Inflammatory macrophage treated with lipopolysaccharide for 4 hours (primary cell): ENCODE measurements at places on chromosomes 5 and 9.
A peak's percentile ranks its signal among the peaks of the same experiment; 100 is the strongest.

DNA sequence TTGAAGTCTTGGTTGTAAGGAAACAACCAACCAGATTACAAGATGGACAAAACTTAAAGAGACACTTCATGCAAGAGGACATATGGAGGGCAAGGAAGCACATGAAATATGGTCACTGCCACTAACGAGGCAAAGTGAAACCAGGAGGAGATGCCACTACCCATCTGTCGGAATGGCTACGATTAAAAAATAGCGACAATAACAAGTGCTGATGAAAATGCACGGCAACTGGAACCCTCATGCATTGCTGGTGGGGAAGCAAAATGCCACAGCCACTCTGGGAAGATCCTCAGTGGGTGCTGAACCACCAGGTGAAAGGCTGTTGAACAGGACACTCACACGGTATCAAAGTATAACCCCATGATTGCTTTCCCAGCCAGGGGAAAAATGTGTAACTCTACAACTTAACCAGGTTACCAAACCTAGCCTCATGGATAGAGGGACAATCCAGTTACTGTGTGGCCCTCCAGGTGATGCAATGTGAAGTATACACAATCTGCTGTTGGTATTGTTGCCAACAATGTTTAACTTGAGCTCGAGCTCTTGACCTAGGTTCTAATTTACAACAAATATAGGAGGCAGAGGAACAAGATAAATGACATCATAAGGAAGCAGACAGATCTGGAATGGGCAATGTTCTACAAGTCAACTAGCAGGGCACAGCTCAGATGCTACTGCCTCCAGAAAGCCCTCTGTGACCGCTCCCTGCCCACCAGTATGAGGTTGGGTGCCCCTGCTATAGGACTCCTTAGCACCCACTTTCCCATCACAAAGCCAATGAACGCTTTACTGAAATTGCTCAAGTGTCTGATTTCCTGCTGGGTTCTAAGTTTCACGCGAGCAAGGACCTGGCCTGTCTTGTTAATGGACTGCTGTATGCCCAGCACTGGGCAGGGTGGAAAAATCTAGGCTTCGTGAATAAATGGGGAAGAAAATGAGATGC lies 25.8 kb downstream of the SH3PXD2B start:
- DNase-seq = peak; percentile 51

GRCh38 chr5:59592101-59592500 lies 301.4 kb downstream of the PDE4D start:
- no peak for DNase-seq

DNA sequence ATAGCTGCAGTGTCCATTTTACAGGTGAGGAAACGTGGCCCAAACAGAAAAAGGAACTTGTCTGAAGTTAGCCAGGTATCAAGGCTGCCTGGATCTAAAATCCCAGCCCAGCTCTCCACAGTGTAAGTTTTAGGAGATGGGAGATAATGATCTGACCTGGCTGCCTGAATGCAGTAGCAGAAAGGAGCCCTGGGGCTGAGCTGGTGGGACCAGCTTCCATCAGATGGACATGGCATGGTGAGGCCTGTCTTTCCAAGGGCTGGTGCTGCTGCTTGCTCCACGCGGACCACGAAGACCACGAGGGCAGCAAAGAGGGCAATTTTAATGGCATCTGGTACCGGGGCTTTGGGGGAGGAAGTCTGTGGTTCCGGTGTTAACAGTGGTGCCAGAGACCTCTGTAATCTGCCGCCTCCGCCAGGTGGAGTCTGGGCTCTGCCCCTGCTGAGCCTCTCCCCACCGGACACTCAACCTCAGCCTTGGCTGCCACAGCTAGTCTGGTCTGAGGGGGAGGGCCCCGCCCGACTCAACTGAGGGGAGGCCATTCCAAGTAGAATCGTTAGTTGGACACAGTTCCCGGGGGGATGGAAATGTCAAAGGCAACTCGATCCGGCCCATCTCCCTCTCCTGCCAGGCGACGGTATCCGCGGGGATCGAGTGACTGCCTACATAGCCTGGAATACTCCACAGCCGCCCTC lies 650 bp downstream of the MYORG start:
- DNase-seq = no peak

GRCh38 chr5:72394688-72395087 lies 74.5 kb downstream of the PTCD2 start:
- DNase-seq = peak; percentile 42

- DNase-seq = no peak
Observed at GRCh38 chr9:23005156-23005555, 558.5 kb downstream of the DMRTA1 start.

DNA sequence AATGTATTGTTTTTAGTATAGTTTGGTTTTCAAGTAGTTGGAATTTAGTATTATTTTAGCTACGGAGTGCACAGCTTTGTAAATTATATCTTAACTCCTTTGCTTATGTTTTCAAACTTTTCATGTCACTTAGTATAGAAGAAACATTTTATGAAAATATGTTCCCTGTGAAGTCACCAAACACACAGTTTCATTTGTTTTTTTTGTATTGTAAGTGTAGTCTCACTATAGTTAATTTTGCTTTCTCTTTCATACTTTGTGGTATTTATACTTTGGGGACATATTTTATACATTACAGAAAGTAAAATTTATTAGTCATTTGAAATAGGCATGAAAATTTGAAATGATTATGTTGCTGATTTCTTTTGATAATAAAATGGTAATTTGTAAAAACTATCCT lies 5.0 kb downstream of the CHSY3 start:
- DNase-seq = peak; percentile 18

DNA sequence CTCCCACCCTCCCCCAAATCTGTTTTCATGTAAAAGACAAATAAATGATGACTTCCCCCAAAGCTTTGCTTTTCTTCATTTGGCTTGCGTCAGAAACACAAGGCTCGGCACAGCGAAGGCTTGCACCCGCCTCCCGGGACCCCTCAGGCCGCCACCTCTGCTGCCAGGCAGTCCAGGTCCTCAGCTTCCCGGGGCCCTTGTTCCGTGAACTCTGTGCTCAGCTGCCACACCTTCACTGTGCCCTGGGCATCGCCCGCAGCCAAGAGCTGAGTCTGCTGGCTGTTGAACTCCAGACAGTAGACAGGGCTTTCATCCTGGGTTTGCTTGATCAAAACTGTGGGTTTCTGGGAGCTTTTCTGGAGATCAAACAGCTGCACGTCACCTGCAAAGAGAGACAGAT lies 23.0 kb downstream of the DYNC2I2 start:
- DNase-seq = no peak

DNA sequence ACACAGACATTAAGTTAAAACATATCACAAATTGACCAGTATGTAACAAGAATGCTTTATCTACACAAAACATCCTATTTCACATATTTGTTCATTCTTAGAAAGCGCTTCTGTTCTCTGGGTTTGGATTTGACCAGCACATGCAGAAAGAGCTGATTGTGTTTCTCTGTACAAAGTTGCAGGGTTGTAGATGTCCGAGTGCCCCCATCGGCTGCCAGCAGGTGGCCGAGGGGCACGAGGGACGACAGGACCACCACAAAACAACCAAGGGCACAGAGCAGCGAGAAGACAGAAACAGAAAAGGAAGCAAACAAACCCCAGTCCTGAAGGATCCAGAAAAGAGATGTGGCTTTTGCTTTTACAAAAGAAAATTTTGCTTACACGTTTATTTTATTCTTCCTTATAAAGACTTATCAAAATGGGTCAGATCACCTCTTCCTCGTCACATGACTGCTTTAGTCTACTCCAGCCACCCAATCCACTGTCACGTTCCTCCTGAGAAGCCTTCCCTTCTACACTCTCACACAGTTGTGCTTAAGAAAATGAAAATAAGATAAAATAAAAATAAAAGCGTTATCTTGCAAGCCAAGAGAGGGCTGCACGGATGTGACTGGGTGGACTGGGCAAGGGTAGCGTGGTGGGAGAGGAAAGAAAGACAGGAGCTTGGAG lies 9.5 kb downstream of the OTP start:
- DNase-seq = no peak

DNA sequence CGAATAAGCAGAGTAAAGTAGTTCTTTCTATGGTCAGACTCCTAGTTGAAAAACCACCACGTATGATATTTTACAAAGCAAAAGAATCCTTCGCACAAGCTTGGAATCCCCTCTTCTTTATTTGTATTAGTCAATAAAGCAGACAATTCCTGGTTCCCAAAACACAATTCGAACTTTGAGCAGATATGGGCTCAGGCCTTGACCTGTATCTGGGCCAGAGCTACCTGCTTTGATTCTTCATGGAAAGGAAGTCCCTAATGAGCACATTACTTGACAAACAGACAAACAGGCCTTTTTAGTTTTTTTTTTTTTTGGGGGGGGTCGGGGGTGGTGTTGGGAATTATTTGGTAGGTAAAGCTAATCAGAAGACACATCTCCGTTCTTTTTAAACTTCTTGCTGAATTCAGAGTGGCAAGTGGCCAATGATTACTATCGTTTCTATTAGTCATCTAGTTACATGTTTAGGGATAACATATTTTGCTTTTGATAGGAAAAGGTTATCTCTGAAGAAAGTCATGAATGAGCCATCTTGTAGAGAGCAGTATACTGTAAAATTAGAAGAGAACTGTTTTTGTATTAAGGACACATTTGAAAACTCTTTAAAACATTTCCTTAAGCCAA lies 116.6 kb upstream of the HMHB1 start:
- no peak for DNase-seq

DNA sequence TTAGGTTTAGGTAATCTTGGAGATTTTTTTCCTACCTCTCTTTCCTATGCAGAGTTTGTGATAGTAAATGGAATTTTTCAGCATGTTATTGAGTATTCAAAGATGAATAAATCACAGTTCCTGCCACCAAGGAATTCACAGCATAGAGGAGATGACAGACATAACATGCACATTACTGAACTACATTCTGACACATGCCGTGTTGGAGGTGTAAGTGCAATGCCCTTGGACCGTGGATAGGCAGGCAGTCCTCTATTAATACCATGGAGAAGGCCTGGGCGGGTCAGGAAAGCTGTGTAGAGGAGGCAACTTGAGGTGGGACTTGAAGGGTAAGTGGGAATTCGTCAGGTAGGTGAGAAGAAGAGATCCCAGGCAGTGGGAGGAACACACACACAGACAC lies 43.9 kb downstream of the MCCC2 start:
- no peak for DNase-seq

DNA sequence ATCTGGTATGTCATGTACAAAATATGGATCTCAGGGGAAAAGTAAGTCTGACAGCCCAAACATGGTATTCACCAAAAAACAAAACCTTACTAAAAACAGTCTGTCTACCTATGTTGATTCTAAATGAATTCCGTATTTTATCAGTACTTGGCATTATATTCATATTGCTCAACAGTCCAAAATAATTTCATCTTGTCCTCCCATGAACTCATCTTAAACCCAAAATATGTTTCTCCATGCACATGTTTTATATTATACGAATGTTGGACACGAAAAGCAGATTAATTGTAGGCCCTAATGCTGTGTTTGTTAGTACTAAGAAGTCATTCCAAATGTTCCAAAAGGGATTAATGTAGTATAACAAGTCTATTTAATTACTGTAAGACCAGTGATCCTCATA lies 20.1 kb downstream of the NFIB start:
- DNase-seq = no peak

GRCh38 chr5:156354571-156354970 lies 27.6 kb downstream of the SGCD start:
- no peak for DNase-seq
